Upper lobe of left lung (tissue), 6 donors: ENCODE measurements at places on chromosomes 11 and 22.

- no peaks in the 10 kb centered on the region for H3K4me1 ChIP-seq
- no peak overlapping the region for H3K27ac ChIP-seq
- no peaks in the 10 kb centered on the region for H3K27me3 ChIP-seq
- H3K4me3 ChIP-seq, result no peak overlapping the region
- H3K36me3 ChIP-seq, result no peaks in the 10 kb centered on the region
Measured at GRCh38 chr11:128086794-128087193, 500.6 kb downstream of the ETS1 start.

- no peak for DNase-seq
- no peaks in the 10 kb centered on the region for H3K27me3 ChIP-seq
- no peak overlapping the region for H3K27ac ChIP-seq
- no peaks in the 10 kb centered on the region for H3K36me3 ChIP-seq
- H3K4me1 ChIP-seq, result no peaks in the 10 kb centered on the region
Measured at GRCh38 chr22:22881116-22882000, 6.3 kb upstream of the IGLL5 start.

- no peaks in the 10 kb centered on the region for H3K4me1 ChIP-seq
- H3K27ac ChIP-seq, result peak overlapping the region; percentile 66
- no peak for DNase-seq
- no peaks in the 10 kb centered on the region for H3K27me3 ChIP-seq
- peaks cover 61% of the 10 kb centered on the region for H3K36me3 ChIP-seq
Measured at GRCh38 chr22:43995057-43995685, 28.9 kb upstream of the PARVB start.

DNA sequence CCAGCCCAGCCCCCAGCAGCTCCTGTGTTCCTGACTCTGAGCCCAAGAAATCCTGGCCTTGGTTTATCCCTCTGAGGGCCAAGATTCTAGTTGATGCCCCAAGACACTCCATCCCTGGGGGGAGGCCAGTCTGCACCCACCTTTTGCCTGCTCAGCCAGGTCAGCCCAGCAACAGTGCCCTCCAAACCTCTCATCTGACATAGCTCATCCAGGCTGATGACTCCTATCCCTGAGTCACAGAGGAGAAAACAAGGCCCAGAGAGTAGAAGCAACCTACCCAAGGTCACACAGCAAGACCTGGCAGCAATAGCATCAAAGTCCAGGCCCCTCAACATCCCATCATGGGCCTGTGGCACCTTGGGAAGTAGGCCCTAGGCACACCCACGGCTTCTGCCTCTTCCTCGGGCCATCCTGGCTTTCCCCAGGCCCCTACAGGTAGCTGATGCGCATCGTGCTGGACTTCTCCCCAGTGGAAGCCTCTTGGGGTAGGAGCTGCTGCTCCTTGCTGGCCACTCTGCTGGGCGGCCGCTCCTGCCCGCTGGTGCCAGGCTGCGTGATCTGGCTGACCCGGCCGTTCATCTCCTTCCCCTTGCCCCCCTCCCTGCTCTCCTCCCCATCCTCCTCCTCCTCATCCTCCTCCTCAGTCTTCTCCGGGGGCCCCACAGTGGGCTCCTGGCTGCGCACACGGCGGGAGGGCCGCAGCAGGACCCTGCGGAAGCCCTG is 6.0 kb downstream of the SSTR3 start:
- no peaks in the 10 kb centered on the region for H3K27me3 ChIP-seq
- no peaks in the 10 kb centered on the region for H3K4me1 ChIP-seq
- H3K27ac ChIP-seq, result no peak overlapping the region
- DNase-seq, result no peak
- no peaks in the 10 kb centered on the region for H3K36me3 ChIP-seq
